Left ventricle myocardium superior (tissue), 1 donor: ENCODE measurements at places on chromosomes 11 and 22.

DNA sequence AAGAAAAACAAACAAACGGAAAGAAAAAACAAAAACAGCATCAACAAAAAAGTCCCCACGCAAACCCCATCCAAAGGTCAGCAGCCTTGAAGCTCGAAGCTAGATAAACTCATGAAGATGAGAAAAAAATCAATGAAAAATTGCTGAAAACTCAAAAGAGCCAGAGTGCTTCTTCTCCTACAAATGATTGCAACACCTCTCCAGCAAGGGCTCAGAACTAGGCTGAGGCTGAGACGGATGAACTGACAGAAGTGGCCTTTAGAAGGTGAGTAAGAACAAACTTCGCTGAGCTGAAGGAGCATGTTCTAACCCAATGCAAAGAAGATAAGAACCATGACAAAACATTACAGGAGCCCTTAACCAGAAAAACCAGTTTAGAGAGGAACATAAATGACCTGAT is 18.4 kb upstream of the FTH1 start:
- DNase-seq, result no peak

- peak; percentile 49 for DNase-seq
Measured at GRCh38 chr22:46238541-46238940, 11.6 kb downstream of the CDPF1 start.

DNA sequence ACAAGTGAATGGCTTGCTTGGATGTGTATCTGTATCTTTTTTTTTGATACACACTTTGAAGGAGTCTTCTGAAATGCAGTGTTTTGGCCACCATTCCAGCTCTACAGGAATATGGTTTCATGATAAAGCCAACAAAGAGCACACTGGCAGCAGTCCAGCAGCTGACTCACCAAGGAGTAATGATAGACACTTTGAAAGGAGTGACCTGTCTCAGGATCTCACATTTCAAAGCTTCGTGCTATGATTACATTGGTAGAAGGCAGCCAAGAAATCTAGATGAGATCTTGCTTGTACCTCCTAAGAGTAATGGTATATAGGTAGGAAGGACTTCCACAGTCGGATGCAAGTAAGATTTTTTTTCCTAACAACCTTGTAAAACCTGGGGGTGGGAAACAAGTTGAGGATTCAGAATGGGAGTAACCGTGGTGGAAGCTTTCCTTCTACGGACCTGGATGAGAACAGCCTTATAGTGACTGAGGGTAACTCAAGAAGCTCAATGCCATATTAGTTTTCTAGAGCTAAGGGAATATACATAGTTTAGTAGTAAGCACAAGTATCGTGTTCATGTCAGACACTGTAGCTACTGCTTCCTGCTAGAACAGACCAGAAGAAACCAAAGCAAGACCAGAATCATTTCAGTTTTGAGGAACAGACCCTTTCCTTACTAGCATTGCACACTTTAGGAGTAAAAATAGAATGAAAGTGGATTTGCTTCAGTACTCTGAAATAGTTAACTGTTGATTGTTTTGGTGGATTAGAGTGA is 25.0 kb downstream of the MTMR3 start:
- DNase-seq, result peak; percentile 86

- DNase-seq, result no peak
Measured at GRCh38 chr22:36807627-36808026, 9.2 kb downstream of the PVALB start.

DNA sequence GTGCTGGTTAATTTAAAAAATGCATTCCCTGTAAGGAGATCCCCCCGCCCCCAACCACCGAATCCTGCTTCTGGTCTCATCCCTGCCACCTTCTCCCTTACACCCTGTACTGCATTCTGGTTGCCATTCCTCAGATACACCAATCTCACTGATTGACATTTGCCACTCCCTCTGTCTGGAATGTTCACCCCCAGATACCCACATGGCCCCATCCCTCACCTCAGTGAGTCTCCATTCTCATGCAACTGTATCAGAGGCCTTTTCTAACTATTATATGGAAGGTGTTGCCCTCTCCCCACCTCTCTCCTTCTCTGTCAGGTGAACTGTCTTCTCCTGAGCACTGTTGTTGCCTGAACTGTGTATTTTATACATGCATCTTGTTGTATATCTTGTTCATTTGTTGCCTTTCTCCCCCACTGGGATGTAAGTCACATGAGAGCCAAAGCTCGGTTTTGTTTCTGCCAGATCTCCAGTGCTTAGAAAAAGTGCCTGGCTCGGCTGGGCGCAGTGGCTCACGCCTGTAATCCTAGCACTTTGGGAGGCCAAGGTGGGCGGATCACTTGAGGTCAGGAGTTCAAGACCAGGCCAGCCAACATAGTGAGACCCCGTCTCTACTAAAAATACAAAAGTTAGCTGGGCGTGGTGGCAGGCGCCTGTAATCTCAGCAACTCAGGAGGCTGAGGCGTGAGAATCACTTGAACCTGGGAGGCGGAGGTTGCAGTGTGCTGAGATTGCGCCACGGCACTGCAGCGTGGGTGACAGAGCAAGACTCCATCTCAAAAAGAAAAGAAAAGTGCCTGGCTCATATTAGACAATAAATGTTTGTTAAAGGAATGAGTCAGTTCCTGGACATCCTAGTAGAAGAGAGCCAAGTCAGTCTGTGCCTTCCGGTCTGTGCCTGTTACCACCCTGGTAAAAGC is 61.0 kb downstream of the TNRC6B start:
- DNase-seq, result no peak

- no peak for DNase-seq
Measured at GRCh38 chr11:78460471-78460870, 42.9 kb upstream of the GAB2 start.

- DNase-seq, result no peak
Measured at GRCh38 chr11:116415095-116415494, 357.7 kb downstream of the BUD13 start.

DNA sequence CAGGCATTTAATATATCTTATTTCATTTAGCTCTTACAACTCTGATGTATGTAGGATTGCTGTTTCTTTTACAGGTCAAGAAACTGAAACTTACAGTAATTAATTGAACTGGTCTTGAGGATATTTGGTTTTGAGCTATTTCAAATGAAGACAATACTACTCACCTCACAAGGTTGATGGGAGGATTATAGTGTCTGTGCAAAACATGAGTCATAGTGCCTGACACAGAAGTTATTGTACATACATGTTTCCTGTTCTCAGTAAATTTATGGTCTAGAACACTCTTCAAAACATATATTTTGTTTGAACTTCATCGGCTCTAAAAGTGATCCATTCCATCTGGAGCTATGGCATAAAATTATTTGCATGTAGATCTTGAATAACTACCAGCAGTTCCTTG is 61.9 kb downstream of the CECR2 start:
- DNase-seq, result no peak

DNA sequence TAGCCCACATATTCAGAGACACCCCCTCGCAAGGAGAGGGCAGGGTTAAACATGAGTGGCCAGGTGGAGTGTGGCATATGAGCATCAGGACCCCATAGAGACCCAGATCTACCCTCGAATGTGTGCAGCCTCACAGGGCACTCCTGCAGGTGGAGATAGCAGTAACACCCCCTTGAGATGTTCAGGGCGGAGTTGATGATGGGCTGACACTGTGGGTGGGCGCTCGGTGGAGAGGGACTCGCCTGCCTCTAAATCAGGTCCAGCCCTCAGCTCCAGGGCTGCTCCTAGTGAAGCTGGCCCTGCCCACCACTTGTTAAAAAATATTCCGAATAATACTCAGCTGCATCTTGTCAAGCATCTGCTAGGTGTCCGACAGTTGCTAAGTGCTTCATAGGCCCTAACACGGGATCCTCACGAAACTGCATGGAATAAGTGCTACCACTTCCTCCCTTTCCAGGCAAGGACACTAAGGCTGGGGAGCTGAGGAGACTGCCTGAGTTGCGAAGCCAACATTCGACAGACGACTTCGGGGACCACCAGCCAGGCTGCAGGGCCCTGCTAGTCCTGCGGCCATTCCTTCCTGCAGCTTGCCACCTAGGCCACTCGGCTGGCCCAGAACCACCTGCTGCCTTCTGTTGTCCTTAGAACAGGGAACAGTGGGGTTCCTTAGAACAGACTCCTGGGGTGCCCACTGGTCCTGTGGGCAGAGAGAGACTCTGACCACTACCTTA is 74.0 kb upstream of the WNT11 start:
- DNase-seq, result no peak

DNA sequence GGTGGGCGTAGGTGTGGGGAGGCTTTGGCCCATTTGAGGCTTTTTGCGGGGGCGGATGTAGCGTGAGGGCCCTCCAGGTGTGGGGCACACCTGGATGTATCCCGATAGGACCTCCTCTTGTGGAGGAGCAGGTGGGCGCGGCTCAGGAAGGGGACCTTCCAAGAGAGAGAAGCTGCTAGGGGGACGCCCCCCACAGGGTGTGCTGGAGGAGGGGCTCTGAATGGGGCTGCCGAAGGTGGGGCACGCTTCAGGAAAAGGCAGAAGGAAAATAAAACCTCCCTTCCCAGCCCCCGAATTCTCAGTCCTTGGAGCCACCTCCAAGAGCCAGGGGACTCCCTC is 621 bp downstream of the SGSM1 start:
- no peak for DNase-seq

- no peak for DNase-seq
Measured at GRCh38 chr11:118379497-118379896, 20.1 kb downstream of the UBE4A start.

GRCh38 chr11:116888024-116888423 is 50.6 kb upstream of the APOA1 start:
- no peak for DNase-seq

- peak; percentile 72 for DNase-seq
Measured at GRCh38 chr11:123429913-123430720, at the start of gene GRAMD1B. Gene GRAMD1B, plus strand, starts transcription at chr11:123430269. Its CDS starts 524 bp downstream, at chr11:123430793.

DNA sequence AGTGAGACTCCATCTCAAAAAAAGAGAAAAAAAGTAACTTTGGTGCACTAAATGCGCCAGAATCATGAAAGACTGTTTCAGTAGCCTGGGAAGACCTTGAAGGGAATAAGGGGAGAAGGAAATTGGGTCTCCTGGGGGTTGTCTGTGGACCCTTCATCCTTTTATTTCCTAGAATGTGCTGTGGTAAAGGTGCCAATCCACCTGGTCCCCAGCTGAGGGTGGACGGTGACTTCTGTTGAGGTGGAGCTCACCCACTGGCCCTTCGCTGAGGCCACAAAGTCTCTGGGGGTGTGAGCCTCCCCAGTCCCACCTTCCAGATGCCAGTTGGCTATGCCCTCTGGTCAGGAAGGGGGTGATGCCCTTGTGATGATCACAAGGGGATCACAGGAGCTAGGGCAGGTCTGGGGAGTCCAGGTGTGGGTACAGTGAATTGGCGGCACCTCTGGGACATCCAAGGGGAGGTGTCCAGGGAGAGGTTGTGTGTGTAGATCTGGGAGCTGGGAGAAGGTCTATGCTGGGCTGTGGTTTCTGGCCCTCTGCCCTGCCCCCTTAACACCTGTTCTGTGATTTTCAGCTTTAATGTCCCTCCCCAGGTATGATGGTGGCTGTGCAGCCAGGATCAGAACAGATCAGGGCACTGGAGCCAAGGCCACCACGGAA is 34.2 kb upstream of the LMO1 start:
- no peak for DNase-seq

- DNase-seq, result no peak
Measured at GRCh38 chr11:27367881-27368280, 4.9 kb upstream of the CCDC34 start.

GRCh38 chr22:50074056-50074455 is 11.2 kb downstream of the MLC1 start:
- DNase-seq, result no peak

DNA sequence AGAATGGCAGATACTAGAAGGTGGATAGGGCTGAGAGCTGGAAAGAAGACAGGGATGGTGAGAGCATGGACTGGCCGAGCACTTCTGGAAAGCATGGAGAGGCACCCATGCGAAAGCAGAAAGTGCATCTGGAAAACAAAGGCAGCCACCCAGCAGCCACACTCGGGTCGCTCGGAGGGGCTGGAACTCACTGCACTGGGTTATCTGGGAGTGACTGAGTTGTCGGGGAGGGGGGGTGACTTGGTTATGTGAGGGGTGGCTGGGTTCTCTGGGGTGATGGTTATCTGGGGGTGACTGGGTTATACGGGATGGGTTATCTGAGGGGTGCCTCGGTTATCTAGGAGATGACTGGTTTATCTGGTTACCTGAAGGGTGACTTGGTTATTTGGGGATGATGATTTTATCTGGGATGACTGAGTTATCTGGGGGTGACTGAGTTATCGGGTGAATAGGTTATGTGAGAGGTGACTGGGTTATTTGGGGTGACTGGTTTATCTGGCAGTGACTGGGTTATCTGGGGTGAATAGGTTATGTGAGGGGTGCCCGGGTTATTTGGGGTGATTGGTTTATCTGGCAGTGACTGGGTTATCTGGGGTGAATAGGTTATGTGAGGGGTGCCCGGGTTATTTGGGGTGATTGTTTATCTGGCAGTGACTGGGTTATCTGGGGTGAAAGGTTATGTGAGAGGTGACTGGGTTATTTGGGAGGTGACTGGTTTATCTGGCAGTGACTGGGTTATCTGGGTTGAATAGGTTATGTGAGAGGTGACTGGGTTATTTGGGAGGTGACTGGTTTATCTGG is 2.6 kb upstream of the PANX2 start:
- DNase-seq, result no peak

DNA sequence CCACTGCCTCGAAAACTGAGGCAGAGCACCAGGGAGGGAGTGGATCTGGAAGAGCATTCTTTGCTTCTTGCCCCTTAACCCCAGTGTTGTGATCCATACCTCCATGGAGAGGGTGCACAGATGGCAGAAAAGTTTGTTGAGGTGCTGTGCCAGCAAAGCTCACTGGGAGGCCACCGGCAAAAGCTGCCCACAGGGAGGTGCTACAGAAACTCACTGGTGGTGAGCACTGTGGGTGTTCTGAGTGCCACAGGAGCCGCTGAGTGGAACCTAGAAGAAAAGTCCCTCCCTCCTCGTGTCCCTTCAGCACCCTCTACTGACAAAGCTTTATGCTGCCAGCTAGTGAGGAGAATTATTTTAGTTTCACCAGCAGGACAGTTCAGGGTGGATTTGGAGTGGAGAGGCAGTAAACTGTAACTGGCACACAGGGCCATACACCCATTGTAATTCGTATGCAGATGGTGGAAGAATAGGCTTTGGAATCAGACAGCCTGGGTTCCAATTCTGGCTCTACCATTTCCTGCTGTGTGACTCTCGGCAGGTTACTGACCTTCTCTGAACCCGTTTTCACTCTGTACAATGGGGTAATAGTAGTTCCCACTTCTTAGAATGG is 84.6 kb downstream of the SWAP70 start:
- peak; percentile 51 for DNase-seq

DNA sequence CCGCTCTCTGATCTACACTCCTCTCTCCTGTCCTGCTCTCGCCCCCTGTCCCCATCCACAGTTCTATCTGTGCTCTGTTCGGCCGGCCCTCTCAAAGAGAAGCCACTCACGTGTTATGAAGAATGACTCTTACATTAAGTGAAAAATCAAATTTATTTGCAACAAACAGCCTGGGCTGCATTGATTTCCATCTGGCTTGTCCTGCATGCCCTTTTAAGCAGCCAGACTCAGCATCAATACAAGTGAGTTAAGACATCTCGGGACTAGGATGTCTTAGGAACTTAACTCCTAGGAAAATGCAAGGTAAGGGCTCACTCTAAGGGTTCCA is 373.5 kb downstream of the TENM4 start:
- no peak for DNase-seq

- DNase-seq, result peak; percentile 61
Measured at GRCh38 chr11:47329987-47330931, 22.2 kb downstream of the MYBPC3 start.
